ENCODE measurements at places on chromosomes 7 and 10. TPM values are rescaled to one million over a fixed set of nuclear protein-coding genes. Genes with fewer than 3 reads are reported as not detected.

DNA sequence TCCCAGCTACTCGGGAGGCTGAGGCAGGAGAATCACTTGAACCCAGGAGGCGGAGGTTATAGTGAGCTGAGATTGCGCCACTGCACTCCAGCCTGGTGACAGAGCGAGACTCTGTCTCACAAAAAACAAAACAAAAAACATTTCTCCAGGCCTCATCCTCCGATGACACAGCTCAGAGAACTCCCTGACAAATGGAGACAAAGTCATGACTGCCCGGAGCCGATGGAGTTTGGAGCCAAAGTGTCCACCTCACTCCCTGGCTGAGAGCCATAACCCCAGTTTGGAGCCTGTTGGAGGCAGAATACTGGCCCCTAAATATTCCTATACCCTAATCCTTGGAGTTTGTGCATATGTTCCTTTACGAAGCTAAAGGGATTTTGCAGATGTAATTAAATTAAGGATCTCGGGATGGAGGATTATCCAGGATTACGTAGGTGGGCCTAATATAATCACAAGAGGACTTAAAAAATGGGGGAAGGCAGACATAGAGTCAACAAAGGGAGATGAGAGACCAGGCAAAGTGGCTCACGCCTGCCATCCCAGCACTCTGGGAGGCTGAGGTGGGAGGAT is 22.7 kb downstream of the SSC4D start:
- no peak for DNase-seq

DNA sequence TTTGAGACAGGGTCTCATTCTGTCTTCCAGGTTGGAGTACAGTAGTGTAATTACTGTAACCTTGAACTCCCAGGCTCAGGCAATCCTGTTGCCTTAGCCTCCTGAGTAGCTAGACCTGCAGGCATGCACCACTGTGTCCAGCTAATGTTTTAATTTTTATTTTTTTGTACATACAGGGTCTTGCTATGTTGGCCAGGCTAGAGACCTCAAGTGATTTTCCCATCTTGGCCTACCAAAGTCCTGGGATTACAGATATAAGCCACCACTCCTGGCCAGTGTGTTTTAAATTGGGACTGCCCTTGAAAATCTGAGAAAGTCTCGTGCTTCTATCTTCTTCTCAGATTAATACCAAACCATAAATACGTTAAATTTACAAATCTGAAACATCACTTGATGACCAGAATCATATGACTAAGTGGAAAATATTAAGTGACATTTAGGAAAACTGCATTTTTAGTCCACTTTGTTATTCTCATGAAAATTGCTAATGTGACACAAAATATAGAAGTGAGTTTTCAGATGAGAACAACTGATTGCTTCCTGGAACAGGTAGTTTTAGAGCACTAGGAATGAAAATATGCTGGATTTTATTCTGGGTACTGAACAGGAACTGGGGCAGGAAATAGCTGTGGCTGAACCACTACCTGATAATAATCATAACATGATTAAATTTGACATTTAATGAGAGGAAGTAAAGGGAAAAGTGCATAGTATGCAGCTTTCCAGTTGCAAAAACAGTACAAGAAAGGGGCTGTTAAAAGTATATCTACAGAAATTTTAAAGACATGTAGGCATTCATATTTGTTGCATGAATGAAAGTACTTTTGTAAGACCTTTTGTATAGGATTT is 4.2 kb downstream of the PHTF2 start:
- no peak for DNase-seq

GRCh38 chr10:130466271-130466997 is 330.2 kb downstream of the GLRX3 start:
- no peak for DNase-seq

- DNase-seq: no peak
Measured at GRCh38 chr7:44153948-44154335, 12.8 kb upstream of the MYL7 start.

The TSPAN15 gene
- 4.7 TPM for total RNA-seq

DNA sequence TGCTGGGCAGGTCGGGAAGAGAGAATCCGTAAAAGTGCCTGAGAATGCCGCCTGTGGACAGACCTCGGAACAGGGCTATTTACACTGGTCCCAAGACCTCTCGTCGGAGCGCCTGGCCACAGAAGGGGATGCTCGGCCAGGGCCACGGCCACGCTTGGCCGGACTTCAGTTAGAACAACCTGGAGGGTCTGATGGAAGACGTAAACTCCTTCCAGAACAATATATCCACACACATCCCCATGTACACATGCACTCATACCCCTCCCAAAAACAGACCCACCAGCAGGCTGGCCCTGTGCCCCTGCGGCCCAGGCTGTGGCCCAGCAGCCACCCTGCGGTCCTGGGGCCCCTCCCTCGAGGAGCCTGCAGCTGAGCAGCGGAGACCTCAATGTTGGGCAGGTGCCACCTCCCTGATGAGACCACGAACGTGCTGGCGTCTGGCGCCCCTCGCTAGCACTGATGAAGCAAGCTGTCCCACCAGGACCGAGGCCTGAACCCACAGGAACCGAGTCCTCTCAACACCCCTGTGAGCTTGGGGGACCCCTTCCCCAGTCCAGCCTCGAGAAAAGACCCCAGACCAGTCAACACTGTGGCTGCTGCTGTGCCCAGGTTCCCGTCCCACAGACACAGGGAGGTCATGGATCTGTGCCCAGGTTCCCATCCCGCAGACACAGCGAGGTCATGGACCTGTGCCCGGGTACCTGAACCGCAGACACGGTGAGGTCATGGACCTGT is 8.9 kb downstream of the CFAP46 start:
- DNase-seq: no peak

- no peak for DNase-seq
Measured at GRCh38 chr10:69801434-69802315, at the start of gene COL13A1. Gene COL13A1 (plus strand): TSS chr10:69801906. CDS start chr10:69802424, 518 bp downstream.

The OIT3 gene
- total RNA-seq: not detected

DNA sequence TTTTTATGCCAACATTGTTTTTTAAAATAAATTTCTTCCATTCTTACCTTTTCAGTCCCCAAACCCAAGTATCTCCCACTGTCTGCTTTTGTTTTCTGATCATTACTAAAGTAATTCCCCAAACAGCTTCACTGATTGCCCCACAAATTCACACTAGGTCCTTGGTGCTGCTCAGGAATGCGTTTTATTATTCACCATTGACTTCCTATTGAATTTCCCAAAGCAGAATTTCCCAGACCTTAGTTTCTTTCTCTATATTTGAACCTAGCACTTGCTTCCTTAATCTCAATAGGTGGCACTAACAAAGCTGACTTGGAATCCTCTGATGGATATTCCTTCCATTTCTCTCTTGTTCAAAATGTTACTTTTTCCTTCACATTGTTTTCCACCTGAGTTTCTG is 52.2 kb downstream of the FZD1 start:
- DNase-seq: no peak

Data from activated CD8-positive, alpha-beta T cell treated with anti-CD3 and anti-CD28 coated beads, Interleukin-2, amount 10 ng/mL, durations not matched to agents 7 days and 5 days (primary cell).